ENCODE measurements at places on chromosomes 2 and 18.

DNA sequence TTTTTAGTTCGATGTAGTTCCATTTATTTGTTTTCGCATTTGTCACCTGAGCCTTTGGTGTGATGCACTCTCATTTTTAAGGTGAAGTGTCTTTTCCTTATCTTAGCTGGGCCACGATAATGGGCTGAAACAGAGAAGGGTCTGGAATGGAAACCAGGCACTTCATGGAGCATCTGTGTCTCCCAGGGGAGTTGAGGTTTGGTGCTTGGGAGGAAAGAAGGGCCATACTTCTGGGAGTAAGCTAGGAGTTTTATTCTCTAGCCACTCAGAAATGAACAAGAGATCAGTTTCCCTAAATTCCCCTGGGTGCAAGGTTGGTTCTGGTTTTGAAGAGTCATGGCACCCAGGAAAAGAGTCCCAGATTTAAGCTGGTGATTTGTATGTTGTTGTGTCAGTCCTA is 179.4 kb upstream of the CXCR4 start:
- no peak for DNase-seq

- no peak for DNase-seq
Observed at GRCh38 chr2:128396500-128396891, 77.8 kb upstream of the HS6ST1 start.

- no peak for DNase-seq
Observed at GRCh38 chr2:100944617-100945432, 57.3 kb upstream of the RPL31 start.

GRCh38 chr2:70047451-70047850 is 39.8 kb upstream of the PCBP1 start:
- no peak for DNase-seq

DNA sequence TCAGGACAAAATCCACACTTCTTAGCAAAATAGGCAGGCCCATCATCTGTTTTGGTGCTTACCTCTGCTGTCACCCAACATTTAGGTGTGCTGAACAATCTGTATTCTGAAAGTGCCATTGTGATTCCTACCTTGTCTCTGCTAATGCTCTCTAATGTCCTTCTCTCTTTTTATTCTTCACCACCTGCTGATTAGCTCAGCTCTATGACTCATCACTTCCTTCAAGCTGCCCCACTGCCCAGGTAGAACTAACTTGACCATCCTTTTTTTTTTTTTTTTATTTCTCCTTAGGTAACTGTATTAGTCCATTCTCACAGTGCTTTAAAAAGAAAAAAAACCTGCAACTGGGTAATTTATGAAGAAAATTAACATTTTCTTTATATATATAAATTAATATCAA is 478.7 kb upstream of the POU3F3 start:
- DNase-seq = no peak

- no peak for DNase-seq
Observed at GRCh38 chr2:28607730-28608499, 112.1 kb downstream of the PLB1 start.

GRCh38 chr2:241947004-241947350 is 77.4 kb downstream of the RTP5 start:
- DNase-seq = no peak

GRCh38 chr2:8049851-8050571 is 631.8 kb upstream of the ID2 start:
- DNase-seq = no peak

DNA sequence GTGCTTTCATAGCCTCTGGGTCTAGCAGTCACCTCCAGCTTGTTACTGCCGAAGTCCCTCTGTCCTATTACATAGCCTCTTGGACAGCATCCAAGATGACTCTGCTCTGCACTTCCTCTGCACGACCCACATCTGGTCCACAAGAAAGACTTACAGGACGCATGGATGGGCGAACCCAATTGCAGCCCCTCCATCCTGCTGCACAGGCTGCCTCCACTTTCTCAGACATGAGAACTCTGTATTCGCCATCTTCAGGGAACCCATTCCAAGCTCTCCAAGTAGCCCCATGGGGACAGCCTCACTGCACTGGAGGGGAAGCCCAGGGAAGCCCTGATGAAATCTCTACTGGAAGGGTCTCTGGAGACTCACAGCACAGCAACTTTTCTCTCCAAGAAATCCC is 172.1 kb downstream of the GFPT1 start:
- DNase-seq = peak; percentile 74

DNA sequence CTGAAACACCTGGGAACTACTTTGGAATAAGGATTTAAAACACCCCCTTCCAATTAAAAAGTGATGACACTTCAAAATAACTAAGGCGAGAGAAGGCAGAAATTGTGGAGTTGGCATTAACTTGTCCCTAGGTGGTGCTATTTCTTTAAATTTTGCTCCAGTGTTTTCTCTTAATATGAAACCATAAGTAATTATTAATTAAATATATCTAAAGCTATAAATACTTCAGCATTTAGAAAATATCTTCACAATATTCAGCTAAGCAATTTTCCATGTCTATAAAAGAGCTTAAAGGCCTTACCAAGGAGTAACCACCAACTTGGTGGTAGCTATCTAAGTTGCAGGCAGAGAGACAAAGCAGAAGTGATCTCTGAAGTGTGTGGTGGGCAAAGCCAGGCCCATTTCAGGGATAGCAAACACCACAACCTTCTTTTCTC is 186.8 kb upstream of the PGAP1 start:
- peak; percentile 42 for DNase-seq

- no peak for DNase-seq
Observed at GRCh38 chr18:27483276-27483675, 298.2 kb upstream of the CHST9 start.

DNA sequence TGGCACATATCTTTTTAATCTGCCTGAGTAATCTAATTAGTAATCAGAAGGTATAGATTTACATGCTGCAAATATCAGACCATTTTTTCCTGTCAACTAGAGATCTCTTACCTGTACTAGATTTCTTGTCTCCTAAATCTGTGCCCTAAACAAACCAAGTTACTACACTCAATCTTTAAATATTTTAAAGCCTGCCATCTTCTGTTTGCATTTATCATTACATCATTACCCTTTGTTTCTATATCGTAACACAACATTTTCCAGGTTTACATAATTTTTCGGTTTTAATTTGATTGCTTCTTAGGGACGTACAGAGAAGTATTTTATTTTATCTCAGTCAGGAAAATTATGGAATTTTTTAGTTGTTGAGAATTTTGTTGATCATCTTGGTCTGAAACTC is 25.7 kb downstream of the PSMA8 start:
- no peak for DNase-seq

- no peak for DNase-seq
Observed at GRCh38 chr2:8028036-8028435, 653.8 kb upstream of the ID2 start.

- no peak for DNase-seq
Observed at GRCh38 chr18:25446972-25447371, 95.0 kb upstream of the ZNF521 start.

DNA sequence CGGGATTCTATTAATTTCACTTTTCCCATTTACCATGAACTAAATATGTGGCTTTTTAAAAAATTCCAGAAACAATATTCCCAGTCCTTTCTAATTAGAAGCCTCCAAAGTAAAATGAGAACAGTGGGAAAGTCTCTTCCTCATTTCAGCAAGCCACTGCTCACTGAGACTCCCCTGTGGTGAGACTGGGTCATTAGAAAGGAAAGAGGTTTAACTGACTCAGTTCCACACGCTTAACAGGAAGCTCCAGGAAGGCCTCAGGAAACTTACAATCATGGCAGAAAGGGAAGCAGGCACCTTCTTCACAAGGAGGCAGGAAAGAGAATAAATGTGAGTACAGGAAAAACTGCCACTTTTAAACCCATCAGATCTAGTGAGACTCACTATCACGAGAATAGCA is 258.9 kb upstream of the CHAC2 start:
- DNase-seq = no peak

DNA sequence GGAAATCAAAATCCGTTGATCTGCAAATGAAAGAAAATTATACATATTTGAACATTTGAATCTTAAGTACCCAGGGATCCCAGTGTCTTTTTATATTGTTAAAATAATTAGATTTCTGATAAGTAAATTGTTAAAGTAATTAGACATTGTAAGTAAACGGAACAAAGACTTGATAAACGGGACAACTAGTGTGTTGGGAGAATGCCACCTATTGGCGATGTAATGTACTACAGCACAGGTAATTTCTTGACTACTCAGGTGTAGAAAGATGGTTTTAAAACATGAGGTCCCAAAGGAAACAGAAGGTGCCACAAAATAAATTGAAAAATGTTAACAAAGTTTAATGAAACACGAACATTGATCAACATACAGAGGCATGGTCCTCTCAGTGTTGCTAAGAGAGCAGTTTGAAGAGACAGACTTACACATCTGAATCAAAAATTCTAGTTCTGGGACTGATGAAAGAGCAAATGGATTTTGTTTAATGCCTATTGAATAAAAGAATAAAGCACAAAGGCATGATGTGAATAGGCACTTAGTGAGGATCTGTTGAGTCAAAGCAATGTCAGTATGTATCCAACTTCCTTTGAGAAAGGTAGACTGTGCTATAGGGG is 103.4 kb upstream of the RASGRP3 start:
- DNase-seq = no peak

DNA sequence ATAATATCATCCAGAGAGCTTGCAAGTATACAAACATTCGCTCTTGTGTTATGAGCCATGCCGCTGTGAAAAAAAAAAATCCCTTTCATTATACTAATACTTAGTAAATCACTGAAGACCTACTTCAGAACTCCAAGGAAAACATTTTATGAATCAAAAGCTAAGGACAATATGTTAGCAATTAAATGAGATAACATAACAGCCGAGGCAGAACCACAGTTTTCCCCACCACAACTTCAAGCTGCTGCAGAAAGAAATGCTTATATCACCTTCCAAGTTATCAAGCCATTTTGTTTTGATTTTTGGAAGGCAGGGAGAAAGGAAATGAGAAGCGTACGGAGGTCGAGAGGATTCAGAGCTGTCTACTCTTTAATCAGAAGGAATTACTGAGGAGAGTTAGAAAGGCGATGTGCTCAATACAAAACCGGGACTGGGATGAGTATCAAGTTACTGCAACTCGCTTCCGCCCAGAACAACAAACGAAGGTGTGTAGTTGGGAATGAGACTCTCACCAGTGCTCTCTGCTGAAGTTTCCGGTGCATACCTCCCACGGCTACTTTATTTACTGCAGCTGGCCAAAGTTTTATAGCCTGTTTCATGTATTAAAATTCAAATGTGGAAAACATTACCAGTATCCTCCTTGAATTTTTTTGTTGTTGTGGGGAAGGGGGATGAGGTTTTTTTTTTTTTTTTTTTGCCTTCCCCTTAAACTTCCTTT is 292.2 kb upstream of the CCDC68 start:
- peak; percentile 68 for DNase-seq

DNA sequence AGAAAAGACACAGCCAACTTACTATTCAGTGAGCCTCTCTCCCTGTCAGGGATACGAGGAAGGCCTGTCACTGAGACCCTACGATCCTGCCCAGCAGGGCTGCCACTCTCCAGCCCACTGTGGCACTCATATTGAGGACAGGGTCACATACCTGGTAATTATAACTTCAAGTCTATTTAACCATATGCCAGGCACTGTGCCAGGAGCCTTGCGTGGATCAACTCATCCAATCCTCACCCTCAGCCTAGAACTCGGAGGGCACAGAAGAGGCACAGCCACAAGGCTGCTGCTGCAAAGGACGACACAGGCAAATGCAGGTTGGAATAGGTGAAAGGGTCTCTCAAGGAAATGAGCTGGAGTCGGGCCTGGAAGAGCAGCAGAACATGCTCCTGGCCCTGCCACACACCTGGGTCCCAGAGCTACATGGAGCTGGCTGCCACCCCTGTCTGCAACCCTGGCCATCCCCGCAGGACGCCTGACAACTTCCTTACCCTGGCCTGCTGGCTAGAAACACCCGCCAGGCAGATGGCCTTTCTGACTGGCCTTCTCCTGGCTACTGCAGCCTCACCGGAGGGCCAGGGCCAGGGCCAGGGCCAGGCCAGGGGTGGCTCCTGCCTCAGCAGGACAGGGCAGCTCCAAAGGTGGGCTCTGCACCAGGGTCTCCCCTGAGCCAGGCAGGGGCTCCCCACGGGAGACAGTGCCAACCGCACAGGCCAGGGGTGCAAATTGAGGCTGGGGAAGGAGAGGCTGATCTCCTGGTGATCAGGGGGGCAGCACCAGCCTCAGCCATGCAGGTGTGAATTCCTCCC is 32.1 kb upstream of the SLC66A3 start:
- DNase-seq = no peak

GRCh38 chr2:31606509-31606908 is 25.8 kb upstream of the SRD5A2 start:
- DNase-seq = no peak

GRCh38 chr2:88252111-88252510 is 82.0 kb downstream of the THNSL2 start:
- DNase-seq = no peak

DNA sequence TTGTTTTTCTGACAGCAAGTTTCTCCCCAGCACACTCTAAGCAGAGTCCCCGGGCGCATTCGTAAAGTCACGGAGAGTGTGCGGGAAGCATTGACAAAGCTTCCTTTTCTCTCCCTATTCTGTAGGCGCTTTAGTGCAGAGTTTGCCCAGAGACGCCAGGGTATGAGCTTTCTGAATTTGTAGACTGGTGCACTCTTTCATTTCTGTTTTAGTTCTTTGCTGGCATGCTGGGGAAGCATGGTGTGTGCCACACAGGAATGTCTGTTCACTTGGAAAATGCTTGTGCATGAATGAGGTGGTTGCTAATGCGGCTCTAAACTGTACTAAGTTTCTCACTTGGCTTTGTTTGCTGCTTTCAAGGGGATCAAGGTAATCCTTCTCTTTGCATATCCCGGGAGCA is 102.6 kb downstream of the RTN4 start:
- no peak for DNase-seq

- peak; percentile 77 for DNase-seq
Observed at GRCh38 chr2:68466361-68466777, 725 bp downstream of the FBXO48 start.

- peak; percentile 85 for DNase-seq
Observed at GRCh38 chr2:26735097-26735496, 29.0 kb upstream of the SLC35F6 start.

DNA sequence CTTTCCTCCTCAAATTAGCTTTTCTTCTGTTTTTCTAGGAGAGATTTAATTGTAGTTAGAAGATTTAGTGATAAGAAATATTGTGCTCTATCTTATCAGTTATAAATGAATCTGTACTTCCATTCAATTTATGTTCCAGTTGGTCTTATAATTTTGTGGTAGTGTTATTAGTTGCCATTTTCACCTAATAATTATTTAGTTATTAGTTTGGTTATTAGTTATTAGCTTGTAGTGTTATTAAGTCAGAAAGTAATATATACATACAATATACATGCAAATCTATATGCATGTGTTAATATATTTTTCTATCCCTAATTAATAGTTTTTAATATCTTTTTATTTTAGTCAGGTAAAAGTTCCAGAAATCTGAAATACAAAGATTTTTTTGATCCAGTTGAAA is 3.2 kb downstream of the MPHOSPH10 start:
- DNase-seq = no peak

DNA sequence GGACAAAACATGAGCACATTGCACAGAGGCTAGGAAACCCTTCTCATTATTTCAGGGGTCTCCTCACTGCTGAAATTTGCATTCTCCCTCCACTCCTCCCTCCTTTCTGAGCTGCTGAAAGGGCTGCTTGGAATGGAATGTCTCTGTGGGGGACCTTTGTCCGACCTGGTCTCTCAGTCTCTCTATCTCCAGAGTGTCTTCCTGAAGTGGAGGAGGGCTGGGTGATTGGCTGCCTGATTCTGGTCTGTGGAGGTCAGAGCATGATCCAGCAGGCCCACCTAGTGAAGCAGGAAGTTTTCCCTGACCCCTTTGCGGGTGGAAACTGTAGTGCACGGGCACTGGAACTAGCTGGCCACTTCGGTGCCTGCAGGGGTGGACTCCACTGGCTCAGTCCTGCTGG is 560.5 kb upstream of the HS6ST1 start:
- DNase-seq = no peak

GRCh38 chr18:966759-967576 is 62.3 kb downstream of the ADCYAP1 start:
- no peak for DNase-seq

All from AG10803 (cell line).